ENCODE measurements at places on chromosomes 5 and 9.

DNA sequence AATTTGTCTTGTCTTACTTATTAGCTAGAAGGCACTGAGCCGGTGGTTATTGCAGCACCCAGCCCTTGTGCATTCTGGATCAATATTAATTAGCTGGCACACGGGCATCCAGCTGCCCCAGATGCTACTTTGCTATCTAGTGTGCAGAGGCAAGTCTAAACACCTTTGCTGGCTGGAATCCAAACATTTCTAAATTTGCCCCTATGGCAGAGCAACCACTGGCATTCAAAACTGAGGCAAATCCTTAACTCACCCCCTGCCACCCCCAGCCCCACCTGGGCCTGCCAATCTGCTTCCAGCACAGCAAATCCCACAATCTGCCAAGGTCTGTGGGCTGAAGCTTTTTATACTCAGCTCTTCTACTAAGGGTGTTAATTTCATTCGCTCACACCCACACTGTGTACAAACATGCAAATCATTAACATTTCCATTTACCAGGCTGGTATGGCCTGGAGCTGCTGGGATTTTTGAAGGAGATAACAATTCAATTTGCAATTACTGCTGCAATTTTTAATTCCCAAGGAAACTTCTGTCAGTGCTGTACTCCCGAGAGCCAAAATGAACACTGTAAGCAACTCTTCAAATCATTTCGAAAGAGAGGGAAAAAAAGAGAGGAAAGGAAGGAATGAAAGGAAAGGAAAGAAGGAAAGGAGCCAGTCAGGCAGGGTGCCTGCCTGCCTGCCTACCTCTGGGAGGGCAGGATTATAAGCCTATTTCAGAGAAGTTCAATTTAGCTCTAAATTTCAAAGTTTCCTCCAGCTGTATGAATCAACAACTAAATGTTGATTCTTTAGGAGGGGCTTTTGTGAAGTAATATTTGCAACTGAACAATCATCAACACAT is 35.5 kb downstream of the RAPGEF1 start:
- DNase-seq, result peak; percentile 100

DNA sequence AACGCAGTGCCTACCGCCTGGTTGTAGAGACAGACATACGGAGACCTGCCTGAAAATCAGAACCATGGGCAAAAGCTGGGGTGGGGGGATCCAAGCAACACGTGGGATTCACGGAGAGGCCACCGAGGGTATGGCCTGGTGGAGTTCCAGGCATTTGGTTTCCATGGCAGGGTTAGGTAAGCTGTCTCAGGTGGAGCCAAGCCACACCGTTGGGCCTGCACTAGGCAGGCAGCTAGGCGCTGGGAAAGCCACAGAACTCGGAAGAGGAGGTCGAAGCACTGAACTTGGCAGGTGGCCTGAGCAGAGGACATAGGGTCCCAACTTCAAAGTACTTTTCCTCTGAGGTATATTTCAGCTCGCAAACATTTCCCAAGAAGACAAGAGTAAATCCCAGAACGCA is 111.6 kb downstream of the ISL1 start:
- DNase-seq, result no peak

DNA sequence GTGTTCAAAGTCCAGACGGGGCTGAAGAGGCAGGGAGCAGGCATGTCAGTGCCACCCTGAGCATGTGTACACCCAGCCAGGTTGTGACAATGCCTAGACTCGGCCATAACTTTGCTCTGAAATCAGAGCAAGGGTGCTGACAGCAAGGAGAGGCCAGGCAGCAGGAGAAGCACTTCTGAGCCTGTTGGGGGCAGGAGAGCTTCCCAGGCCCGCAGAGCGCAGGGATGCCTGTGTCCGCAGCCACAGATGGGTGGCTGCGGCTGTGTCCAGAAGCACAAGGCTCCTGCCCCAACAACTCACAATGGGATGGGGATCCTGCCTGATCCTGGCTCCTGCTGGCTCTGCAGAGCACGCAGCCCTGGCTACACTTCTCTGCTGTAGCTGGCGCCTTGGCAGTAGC is 373.9 kb downstream of the CHSY3 start:
- DNase-seq, result no peak

DNA sequence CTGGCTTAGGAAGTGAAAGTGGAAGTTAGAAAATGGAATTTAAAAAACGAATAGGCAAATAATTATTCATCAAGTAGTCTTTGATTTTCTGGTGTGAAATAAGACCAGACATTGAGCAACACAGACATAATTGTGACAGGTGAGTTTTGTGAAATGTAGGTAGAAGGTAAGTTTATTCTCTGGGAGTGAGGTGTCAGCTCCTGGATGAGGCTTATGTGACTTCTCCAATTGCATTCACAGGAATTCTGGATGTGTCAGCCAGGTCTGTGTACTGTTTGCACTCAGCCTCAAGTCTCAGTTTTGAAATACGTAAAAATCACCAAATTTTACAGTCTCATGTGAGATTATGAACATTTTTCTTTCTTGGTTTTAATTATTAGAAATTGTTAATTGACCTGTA is 537.6 kb downstream of the CETN3 start:
- no peak for DNase-seq

DNA sequence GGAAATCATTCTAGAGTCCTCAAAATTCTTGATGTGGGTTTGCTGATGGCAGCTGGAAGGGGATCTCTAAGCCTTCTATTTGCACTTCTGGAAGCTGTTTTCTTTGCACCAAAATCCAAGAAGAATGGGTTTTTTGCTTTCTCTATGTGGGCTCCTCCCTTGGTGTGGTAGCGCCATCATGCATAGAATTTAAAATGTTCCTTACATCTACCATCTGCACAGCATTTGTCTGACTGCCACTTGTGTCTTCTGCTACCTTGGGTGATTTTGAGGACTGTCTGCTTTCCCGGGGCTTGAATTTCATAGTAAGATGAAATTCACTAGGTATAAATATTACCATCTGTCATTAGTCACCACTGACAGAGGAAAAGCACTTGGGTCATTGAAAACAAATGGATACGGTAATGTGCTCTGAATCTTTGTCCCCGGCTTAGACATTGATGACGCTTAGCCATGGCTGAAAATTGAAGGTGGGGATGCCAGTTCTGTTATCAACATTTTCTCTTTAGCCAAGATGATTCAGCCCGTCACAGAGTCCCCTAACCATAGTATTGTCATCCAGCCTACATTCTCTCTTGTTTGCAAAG is 30.0 kb downstream of the SNX30 start:
- DNase-seq, result peak; percentile 74

- no peak for DNase-seq
These were observed 52.7 kb upstream of the TESK1 start for GRCh38 chr9:35552376-35552775.

DNA sequence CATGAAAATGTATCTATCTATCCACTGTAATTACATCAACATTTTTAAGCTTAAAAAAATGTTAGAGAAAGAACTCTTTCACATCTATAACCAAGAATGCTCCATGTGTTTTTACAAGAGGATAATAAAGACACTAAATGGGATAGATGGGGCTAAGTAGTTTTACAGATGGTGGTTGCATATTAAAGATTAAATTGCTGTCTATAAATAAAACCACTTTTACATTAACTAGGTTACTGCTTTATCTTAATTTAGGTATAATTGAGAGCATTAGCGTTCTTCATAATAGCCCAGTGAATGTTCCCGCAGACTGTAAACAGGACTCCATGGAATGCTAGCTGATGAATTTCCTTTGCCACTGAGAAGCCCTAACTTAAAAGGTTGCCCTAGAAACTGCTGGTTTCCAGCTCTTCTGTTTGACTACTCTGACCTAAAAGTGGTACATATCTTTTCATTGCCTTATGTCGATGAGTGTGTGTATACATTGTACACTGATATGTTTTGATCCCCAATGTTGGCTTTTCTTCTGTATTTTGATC is 117.9 kb downstream of the SGCD start:
- no peak for DNase-seq

GRCh38 chr5:1380910-1381309 is 36.0 kb upstream of the CLPTM1L start:
- DNase-seq, result no peak

- no peak for DNase-seq
These were observed 28.6 kb downstream of the IDNK start for GRCh38 chr9:83651558-83651957.

GRCh38 chr5:23367874-23368273 is 139.5 kb upstream of the PRDM9 start:
- DNase-seq, result no peak

All from NCI-H2171 (cell line).